ENCODE measurements at places on chromosomes 1 and 21.

DNA sequence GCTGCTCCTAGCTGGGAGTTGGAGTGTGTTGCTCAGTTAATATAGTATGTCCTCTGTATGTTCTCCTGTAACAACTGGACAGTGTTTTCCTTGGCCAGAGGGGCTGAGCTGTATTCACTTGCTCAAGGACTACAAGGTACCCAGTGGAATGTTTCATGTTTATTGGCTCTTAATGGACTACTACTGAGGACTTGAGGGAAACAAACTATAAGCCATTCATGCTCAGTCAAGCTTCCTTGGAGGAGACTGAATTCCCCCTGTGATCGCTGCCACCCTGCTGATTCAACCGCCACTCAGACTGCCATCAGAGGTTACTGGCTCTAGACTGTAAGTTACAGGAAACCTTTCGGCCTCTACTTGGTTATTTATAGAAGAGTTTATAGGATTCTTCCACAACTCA is 166.6 kb downstream of the ZC3H11B start:
- no peak for DNase-seq

GRCh38 chr1:167681024-167681423 is 40.8 kb upstream of the MPZL1 start:
- DNase-seq: no peak

GRCh38 chr1:95233319-95233736 is 682 bp upstream of the RWDD3 start:
- no peak for DNase-seq

DNA sequence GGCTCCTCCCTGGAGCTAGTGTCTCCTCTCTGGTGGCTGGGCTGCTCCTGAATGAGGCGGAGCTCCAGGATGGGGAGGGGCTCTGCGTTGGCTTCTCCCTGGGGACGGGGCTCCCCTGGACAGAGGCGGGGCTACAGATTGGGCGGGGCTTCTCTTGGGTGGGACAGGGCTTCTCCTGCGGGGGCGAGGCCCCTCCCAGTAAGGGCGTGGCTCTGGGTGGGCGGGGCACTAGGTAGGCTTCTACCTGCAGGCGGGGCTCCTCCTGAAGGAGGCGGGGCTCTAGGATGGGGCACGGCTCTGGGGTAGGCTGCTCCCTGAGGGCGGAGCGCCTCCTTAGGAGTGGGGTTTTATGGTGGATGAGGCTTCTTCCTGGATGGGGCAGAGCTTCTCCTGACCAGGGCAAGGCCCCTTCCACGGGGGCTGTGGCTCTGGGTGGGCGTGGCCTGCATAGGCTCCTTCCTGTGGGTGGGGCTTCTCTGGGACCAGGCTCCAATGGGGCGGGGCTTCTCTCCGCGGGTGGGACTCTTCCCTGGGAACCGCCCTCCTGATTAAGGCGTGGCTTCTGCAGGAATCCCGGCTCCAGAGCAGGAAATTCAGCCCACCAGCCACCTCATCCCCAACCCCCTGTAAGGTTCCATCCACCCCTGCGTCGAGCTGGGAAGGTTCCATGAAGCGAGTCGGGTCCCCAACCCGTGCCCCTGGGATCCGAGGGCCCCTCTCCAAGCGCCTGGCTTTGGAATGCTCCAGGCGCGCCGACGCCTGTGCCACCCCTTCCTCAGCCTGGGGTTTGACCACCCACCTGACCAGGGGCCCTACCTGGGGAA is 22.7 kb upstream of the ARF1 start:
- DNase-seq: no peak

DNA sequence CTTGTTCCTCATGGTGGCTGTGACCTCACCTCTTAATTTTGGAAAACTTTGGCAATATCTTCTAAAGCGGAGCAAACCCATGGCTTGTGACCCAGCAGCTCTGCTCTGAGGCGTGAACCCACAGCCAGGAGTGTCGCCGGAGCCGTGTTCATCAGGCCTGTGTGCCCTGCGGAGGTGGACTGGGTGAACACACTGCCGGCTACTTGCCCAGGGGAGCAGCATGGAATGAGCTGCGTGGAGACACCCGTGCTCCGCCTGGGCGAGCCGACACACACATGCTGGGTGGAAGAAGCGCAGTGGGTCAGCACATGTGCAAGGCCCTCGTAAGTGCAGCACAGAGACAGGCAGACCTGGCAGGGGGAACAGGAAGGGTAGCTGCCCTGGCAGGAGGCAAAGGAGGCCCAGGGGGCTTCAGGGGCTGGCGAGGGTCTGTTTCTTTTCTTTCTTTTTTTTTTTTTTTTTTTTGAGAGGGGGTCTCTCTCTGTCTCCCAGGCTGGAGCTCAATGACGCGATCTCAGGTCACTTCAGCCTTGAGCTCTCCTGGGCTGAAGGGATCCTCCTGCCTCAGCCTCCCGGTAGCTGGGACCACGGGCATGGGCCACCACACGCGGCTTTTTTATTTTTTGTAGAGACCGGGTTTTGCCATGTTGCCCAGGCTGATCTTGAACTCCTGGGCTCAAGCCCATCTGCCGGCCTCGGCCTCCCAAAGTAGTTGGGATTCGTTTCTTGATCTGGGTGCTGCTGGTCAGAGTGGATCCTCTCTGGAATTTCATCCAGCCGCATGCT is 41.8 kb downstream of the AGPAT3 start:
- no peak for DNase-seq

GRCh38 chr21:41754479-41754891 is 12.4 kb downstream of the RIPK4 start:
- no peak for DNase-seq

DNA sequence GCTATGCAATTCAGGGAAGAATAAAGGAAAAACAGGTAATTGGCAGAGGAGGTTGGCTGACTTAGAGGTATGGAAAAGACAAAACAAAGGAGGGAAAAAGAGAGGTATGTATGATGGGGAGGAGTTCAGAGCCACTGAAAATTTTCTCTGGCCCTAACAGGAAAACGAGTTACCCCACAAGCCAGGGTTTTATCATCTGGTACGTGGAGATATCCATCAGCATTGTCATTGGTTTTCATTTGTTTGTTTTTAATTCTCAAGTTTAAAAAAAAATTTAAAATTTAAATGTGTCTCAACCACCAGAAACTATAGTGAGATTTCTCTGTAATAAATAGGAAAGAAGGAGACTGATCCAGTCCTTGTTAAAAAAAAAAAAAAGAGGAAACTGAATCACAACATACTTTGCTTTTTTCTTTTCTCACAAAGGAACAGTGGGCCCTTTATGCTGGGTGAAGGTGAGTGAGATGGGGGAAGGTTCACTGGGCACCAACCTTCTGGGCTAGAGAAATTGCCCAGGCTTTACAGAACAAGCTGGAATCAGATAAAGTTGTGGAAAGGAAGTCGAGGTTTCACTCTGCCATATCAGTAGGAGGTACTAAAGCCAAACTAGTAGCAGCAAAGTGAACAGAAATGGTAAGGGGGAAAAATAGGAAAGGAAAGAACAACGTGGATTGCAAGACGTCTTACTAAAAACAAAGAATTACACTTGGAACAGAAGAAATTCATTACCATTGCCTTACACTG is 2.7 kb downstream of the IFNAR2 start:
- DNase-seq: no peak

GRCh38 chr1:64061430-64062104 is 141.9 kb upstream of the UBE2U start:
- DNase-seq: no peak

DNA sequence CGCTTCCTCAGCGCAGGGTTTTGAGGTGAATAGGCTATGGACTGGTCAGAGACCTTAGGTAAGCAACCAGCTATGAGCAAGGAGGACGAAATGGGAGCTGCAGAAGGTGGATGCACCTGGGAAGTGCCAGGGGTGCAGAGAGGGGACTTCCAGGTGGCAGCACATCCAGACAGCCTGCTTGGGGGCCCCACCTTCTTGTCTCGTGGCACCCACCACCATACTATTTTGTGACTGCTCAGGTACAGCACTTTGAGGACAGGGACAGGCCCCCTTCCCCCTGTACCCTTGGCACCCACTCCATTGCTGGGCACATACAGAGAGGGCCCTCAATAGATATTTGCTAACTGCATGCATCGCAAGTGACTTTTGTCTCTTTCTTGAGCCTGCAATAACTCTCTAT is 777 bp upstream of the KISS1 start:
- no peak for DNase-seq
